ENCODE measurements at places on chromosomes 4 and X. TPM values are rescaled to one million over a fixed set of nuclear protein-coding genes. Genes with fewer than 3 reads are reported as not detected.

DNA sequence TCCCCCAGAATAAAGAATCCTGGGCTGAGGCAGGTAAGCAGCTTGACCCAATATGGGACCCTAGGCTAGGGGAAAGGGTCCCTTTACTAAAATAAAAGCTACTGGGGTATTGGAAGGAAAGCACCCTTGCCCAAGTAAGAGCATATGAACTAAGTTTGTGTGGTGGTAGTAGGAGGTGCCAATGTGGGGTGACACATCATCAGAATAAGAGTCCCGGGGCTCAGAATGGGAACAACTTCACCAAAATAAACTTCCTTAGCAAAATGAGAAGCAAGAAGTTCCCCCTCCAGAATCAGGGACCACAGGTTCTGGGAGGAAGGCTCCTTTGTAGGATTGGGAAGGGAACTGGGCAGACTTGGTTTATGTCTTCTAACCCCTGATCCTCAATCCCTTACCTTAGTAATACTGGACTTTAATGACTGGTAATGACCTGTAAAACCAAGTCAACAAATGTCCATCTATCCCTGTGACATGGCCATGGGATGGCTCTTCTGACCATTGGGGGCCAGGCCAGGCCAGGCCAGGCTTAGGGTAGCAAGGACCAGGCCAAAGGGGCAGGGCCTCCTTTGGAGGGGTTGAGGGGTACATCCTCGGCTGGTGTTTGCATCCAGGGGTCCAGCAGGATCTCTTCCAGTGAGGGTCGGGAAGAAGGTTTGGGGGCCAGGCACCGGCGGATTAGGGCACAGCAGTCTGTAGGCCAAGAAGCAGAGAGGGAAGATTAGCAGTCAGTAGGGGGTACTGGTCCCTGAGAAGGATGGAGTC, 2.3 kb upstream of the SLC35A2 start:
- H3K27me3 ChIP-seq = no peaks in the 10 kb centered on the region
- H3K27ac ChIP-seq = no peak overlapping the region
- no peak overlapping the region for H3K4me3 ChIP-seq
- H3K4me1 ChIP-seq = peaks cover 29% of the 10 kb centered on the region

DNA sequence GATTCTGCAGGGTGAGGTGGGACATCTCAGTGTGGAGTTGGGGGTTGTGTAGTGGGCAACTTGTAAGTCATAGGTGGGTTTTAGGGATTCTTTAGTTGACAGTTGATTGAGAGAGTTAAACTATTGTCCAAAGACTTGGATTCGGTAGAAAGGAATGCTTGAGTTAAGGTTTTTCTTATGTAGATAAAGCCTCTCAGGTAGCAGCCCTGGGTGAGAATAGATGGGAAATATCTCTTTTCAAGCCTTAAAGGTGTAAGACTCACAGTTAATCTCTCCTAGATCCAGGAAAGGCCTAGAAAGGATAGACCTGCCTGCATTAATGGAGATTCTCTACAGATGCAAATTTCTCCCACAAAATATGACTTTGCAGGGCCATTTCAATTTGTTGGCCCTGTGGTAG, 108.4 kb downstream of the ARSJ start:
- peaks cover 11% of the 10 kb centered on the region for H3K36me3 ChIP-seq
- peak overlapping the region; percentile 9 for H3K27ac ChIP-seq
- no peaks in the 10 kb centered on the region for H3K27me3 ChIP-seq
- no peak for DNase-seq
- H3K4me3 ChIP-seq = no peak overlapping the region

The ATP2B3 gene
- total RNA-seq = 0.37 TPM

- peak overlapping the region; percentile 3 for H3K27ac ChIP-seq
- no peaks in the 10 kb centered on the region for H3K36me3 ChIP-seq
- DNase-seq = no peak
- H3K4me3 ChIP-seq = no peak overlapping the region
- peaks cover 14% of the 10 kb centered on the region for H3K4me1 ChIP-seq
- no peaks in the 10 kb centered on the region for H3K27me3 ChIP-seq
These were observed 14.8 kb downstream of the INTS6L start for GRCh38 chrX:135535077-135535940.

The UGT2B10 gene
- not detected for total RNA-seq

GRCh38 chrX:72475338-72475737, 97.3 kb downstream of the HDAC8 start:
- H3K27me3 ChIP-seq = no peaks in the 10 kb centered on the region
- peaks cover 5% of the 10 kb centered on the region for H3K36me3 ChIP-seq
- no peak overlapping the region for H3K27ac ChIP-seq
- no peak overlapping the region for H3K4me3 ChIP-seq
- H3K4me1 ChIP-seq = no peaks in the 10 kb centered on the region

DNA sequence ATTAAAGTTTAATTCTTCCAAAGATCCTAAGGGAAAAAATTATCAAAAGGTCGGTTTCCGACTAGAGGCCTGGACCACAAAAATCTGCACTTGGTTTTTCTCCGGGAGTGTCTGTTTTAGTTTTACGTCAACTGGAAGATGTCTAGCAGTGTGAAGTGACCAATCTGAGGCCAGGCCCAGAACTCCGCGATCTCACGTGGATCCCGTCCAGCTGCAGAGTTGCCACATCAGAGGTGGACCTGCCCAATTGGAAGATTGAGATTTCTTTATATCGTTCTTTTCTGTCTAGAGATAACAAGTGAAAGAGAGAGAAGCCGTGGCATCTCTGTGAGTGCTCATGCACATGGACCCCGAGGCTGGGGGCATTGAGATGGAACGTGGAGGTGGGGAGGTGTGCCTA, 115.8 kb downstream of the AFF1 start:
- H3K27ac ChIP-seq = no peak overlapping the region
- H3K4me3 ChIP-seq = no peak overlapping the region
- no peak for DNase-seq

DNA sequence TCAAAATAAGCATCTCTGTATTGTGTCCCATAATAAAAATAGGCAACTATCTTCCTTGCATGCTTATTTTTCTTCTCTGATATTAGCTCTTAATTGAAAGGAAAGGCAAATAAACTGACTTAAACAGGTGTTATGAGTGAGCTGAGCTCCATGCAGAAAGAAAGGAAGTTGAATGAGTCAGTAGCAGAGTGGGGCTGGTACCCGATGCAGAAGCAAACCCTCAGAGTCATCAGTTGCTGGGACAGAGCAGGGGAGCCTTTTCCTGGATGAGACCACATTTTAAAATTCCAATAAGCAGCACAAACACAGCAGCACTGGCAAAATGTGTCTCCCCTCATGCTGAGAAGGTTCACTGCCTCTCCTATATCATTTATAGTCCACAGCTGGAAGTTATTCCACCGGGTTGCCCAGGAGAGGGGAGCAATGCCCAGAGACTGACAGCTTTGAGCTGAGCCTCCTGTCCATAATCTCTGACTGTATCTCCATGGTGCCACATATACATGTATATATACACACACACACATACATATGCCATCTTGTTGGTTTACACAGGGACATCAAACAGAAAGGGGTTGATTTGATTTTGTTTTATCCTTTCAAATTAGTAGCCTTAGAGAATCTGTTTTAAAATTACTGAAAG, 274.3 kb upstream of the PPARGC1A start:
- H3K27me3 ChIP-seq = peaks cover 3% of the 10 kb centered on the region
- H3K36me3 ChIP-seq = no peaks in the 10 kb centered on the region
- no peak overlapping the region for H3K4me3 ChIP-seq
- no peaks in the 10 kb centered on the region for H3K4me1 ChIP-seq

DNA sequence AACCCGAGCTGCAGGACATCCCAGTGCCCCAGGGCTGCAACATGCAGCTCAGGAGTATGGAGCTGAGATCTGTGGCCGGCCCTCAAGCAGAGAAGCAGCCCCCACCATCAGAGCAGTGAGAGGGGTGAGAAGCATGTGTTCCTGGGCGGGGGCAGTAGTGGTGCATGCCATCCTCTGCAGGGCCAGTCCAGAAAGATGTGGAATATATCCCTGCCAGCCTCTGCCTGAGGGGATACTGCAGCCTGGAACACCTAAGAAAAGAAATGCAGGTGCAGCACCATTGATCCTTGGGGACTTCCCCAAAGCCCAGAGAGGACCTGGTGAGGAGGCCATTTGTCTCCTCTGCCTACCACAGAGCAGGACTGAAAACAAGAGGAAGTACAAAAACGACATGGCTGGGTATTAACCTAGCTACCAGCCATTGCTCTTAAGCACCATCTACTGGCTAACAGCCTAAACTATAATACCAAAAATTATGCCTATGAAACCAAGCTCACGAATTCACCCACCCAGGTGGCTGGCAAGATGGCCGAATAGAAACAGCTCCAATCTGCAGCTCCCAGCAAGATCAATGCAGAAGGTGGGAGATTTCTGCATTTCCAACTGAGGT, 158.8 kb downstream of the ADGRA3 start:
- H3K36me3 ChIP-seq = peaks cover 11% of the 10 kb centered on the region
- H3K27ac ChIP-seq = no peak overlapping the region
- no peaks in the 10 kb centered on the region for H3K4me1 ChIP-seq
- no peak overlapping the region for H3K4me3 ChIP-seq
